ENCODE measurements at places on chromosomes 13 and 19.

DNA sequence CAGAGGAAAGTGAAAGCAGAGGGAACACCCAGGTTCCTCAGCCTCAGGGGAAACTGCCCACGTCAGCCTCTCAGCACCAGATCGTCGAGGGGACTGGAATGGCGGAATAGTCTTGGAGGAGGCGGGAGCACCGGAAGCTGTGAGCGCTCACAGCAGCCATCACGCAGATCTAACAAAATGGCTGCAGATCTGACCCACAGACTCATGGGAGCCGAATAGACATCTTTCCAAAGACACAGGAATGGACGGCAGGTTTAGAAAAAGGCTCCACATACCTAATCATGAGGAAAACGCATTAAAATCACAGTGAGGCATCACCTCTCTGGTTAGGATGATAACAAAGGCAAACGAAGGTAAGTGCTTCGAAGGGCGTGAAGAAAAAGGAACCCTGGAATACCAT lies 11.8 kb upstream of the LILRA2 start:
- no peak for DNase-seq

DNA sequence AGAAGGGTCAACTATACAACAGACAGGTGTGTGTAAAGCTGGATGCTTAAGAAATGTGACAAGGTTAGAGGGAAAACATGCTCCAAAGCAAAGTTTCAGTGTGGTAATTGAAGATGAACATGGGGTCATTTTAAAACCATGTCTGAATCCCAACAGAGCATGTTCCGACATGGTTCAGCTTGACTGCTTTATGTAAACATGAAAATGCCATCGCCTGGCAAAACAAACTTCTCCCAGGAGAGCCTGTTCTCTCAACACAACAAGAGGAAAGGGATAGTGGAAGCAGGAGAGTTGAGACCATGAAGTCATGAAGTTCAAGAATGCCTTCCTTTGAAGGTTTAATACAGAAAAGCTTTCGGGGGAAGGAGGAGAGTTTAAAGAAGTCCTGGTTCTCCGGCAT lies 85.8 kb downstream of the EPSTI1 start:
- DNase-seq: no peak

- DNase-seq: no peak
These were observed 7.8 kb upstream of the SYCN start for GRCh38 chr19:39211731-39212374.

GRCh38 chr13:30776661-30777060 lies 41.3 kb downstream of the ALOX5AP start:
- no peak for DNase-seq

DNA sequence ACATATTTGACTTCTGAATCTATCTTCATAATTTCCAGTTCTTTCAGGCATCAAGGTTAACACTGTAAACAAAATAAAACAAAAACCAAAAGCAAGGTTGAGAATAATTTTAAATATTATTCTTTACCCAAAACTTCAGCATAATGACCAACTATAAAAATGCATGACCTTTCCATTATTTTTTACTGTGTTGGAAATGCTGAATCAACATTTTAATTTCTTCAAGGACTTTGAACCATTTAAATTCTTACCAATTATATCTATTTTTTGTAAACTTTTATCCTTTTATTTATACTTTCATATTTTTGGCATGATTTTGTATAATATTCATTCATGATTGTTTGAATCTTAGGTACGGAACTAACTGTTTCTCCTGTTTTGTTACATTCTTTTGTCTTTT lies 6.9 kb downstream of the ZNF585A start:
- no peak for DNase-seq

DNA sequence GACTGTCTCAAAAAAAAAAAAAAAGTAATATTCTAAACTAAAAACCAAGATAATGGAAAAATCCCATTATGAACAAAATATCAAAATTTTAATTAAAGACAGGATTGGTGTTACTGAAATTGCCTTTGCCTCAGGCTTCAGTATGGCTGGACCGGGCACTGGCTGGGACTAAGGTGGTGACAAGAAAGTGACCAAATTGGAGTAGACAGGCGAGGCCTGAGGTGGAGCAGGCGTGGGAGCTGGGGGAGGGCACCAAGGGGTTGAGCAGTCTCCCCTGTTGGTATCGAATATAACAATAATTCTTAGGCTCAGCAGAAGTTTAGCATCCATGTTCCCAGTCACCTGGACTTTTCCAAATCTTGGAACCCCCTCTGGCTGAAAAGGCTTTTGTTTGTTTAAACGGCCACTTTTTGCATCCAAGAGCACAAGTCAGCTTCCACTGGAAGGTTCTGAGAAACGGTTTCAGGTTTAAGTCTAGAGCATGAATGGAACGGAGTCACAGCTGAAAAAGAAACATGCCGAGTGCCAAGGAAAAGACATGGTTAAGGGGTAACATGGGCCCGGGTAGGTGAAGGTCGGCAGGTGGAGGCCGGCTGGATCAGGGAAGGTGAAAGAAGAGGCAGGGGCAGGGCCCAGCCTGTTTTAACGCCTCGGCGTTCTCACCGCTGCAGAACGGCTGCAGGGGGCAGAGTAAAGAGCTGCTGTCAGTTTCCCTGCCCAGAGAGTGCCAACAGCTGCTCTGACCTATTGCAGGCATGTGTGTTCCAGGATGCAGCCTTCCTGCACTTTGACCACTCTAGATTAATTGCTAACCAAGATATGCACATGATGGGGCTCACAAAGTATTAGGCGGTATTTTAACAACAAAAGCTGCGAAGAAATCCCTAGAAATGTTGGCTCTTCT lies 104.4 kb downstream of the TM9SF2 start:
- DNase-seq: peak; percentile 35

Measured in GM12891 (cell line).